ENCODE measurements at places on chromosomes 5 and 9.

GRCh38 chr9:108543251-108543778, 312.5 kb downstream of the ACTL7B start:
- DNase-seq = no peak

- no peak for DNase-seq
Measured at GRCh38 chr5:68460147-68460798, 244.7 kb downstream of the PIK3R1 start.

- no peak for DNase-seq
Measured at GRCh38 chr9:76269789-76270188, 124.4 kb downstream of the RFK start.

- no peak for DNase-seq
Measured at GRCh38 chr5:139967353-139967752, 75.7 kb downstream of the NRG2 start.

DNA sequence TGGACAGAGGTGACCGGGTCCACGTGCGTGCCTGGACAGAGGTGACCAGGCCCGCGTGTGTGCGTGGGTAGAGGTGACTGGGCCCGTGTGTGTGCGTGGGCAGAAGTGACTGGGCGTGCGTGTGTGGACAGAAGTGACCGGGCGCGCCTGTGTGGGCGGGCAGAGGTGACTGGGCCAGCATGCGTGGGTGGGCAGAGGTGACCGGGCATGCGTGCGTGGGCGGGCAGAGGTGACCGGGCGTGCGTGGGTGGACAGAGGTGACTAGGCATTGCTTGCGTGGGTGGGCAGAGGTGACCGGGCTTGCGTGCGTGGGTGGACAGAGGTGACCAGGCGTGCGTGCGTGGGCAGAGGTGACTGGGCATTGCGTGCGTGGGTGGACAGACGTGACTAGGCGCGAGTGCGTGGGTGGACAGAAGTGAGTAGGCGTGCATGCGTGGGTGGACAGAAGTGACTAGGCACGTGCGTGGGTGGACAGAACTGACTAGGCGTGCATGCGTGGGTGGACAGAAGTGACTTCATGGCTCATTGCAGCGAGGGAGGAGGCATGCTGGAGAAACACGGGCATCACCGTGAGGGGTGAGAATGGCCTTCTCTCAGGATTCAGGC, 254.1 kb upstream of the IRX4 start:
- no peak for DNase-seq

GRCh38 chr5:14457476-14457875, 124.1 kb upstream of the OTULINL start:
- DNase-seq = no peak

- no peak for DNase-seq
Measured at GRCh38 chr5:1005904-1006655, 2.5 kb upstream of the NKD2 start.

DNA sequence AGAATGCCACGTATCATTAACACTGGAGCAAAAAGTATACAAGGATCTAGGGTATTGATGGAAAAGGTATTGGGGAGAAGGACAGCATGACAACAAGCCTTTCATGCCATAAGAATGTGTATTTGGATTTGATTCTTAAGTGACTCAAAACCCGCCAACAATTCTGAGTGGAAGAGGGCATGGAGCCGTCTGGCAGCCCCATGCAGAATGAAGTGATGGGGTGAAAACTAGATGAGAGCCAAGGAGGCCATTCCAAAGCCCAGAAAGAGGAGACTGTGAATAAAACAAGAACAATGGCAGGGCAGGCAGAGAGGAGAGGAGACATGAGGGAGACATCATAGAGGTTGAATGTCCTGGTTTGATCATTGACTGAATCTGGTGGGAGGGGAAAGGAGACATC, 272.3 kb upstream of the WWC1 start:
- DNase-seq = no peak

DNA sequence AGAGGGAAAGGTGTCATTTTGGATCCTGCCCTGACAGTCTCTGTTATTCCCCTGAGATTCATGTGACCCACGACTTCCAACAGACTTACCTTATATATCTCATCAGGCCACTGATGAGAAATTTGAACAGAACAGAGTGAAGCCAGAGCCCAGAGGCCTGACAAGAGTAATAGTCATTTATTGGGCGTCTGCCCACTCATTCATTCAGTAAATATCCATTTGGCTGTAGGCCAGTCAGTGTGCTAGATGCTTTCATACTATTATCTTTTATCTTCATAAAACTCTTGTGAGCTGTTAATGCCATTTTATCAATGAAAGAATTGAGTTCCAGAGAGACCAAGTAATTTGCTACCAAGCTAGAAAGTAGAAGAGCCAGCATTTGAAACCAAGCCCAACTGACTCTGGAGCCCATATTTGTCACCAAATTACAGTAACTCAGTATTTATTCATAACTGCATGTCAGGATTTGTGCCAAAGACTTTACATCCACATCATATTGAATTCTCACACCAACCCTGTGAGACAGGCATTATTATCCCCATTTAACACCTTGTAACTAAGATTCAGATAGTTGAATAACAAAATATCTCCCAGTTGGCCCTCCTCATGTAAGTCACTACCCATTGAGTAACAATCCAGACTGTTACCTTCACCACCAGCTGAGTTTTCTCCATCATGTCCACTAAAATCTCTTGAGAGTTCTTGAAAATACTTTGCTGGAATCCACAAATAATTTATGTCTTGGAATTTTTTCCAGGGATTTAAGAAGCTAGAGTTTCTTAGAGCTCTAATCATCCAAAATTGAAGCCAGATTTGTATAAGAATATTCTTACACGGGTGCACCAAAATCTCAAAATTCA, 2.5 kb downstream of the PTPDC1 start:
- no peak for DNase-seq

GRCh38 chr9:101966691-101967090, 228.2 kb upstream of the GRIN3A start:
- DNase-seq = no peak

- DNase-seq = peak; percentile 76
Measured at GRCh38 chr5:134004626-134005416, at the start of gene VDAC1. Gene VDAC1 (minus strand): TSS chr5:134004975. CDS start chr5:133993012, 11,963 bp downstream.

GRCh38 chr5:1004461-1005248, 3.9 kb upstream of the NKD2 start:
- DNase-seq = no peak

DNA sequence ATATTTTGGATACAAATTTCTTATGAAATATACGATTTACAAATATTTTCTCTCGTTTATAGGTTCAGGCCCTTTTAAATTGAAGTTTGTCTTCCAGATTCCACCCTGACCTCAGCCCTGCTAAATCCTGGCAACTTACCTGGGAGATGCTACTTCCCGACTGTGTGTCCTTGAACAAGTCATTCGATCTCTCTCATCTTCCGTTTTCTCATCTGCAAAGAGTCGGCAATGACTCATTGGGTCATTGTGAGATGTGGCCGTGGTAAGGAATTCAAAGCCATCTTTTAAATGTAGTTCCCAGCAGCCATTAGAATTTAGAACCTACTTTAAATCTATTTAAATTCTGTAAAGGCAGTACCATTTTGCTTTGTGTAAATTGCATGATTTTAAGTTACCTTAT, 72.5 kb downstream of the LHX2 start:
- DNase-seq = no peak

Data from left renal pelvis (tissue), 4 donors.